ENCODE measurements at places on chromosomes 3 and 15.
A peak's percentile ranks its signal among the peaks of the same experiment; 100 is the strongest.

- no peak for DNase-seq
Observed at GRCh38 chr3:58251631-58252035, 14.0 kb downstream of the ABHD6 start.

DNA sequence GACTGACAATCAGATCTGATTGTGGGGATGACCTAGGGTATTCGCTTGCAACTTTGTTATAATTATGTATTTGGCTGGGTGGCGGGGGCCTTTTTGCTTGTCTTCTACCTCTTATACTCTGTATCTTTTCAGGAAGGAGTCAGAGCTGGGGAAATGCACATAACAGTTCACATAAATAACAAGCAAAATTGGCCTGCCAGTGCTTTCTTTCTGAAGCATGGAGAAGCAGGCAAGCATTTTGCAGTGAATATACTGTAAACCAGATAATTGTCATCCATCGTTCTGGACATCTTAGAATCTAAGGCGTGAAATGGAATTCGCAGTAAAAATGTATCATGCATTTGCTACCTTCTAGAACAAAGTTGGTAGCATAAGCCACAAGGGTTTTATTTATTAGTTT, 227.6 kb downstream of the CLSTN2 start:
- no peak for DNase-seq

DNA sequence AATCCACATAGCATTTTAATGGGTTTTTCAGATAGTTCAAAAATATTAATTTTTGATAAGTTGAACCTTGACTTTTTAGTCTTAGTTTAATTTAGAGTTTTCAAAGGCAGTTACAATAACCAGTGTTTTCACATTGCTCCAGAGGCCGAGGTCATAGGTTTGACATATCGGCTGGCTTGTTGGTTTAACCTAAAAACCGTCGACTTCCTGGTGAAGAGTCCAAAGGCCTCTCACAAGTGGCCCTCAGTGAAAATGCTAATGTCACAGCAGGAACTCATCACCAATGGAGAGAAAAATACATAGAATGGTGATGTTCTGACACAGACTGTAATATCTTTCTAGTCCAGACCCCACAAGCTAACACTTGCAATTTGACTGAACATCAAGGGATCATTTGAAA, 642.3 kb downstream of the PLOD2 start:
- DNase-seq = no peak

GRCh38 chr3:138408751-138409570, 25.5 kb upstream of the ESYT3 start:
- no peak for DNase-seq

DNA sequence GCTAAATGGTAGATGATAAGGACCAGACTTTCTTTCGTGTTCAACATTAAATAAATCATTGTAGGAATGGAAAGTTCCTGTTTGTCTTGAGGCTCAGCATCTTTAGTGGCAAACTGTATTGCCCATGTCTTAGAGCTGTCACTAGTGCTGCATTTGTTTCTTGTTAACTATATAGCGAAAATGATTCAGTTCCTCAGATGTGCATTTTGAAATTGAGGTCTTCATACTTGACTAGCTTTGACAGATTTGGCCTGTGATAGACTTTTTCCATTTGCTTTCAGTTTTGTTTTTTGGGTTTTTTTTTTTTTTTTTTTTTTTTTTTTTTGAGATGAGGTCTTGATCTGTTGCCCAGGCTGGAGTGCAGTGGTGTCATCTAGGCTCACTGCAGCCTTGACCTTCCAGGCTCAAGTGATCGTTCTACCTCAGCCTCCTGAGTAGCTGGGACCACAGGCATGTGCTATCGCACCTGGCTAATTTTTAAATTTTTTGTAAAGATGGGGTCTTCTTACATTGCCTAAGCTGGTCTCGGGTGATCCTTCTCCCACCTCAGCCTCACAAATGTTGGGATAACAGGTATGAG, 9.5 kb upstream of the RPLP1 start:
- DNase-seq = peak; percentile 70

- no peak for DNase-seq
Observed at GRCh38 chr3:62073038-62073437, 300.3 kb downstream of the FEZF2 start.

- no peak for DNase-seq
Observed at GRCh38 chr3:165158011-165158410, 38.2 kb downstream of the SLITRK3 start.

GRCh38 chr3:182683453-182683852, 109.9 kb upstream of the ATP11B start:
- no peak for DNase-seq

- DNase-seq = no peak
Observed at GRCh38 chr15:57149196-57149595, 227.1 kb upstream of the CGNL1 start.

DNA sequence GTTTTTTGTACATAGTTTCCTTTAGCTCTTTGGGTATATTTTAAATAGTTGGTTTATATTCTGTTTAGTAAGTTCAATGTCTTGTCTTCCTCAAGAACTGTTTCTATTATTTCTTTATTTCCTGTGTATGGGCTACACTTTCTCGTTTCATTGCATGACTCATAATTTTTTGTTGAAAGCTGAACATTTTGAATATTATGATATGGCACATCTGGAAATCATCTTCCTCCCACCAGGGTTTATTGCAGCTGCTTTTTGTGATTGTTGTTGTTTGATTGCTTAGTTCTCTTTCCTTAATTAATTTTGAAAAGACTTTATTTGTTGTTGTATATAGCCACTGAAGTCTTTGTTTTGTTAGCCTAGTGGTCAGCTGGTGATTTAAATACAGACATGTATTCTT, 43.8 kb downstream of the LSM3 start:
- no peak for DNase-seq

- peak; percentile 25 for DNase-seq
Observed at GRCh38 chr3:196219194-196219969, 3.0 kb downstream of the SLC51A start.

DNA sequence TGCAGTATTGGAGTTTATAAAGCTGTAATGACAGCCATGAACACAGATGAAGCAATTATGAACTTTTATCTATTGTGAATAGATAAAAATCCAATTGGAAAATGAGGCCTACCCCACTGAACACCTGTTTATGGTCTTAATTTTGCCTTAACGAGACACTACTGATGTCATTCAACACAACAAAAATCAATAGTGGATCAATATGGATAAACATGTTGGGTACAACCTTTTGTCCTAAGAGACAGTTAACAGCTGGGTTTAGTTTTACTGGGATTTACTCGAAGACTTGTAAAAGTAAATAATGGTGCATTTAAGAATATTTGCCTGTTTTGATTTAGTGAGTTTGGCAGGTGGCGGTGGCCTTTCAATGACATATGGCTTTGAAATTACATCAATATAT, 217.8 kb downstream of the NR1D2 start:
- DNase-seq = no peak

DNA sequence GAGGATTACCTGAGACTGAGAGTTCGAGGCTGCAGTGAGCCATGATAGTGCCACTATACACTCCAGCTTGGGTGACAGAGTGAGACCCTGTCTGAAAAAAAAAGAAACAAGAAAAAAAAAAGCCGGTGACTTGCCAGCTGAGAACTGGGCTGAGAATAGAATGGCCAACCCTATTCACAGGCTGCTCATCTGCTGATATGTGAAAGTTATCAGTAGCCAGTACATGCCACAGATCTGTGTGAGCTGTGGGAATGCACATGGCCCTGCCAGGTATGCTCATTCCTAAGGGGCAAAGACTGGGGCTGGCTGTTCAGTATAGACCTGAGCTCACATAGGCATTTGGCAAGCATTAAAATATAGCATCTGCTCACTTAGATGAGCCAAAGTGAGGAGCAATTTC, 30.9 kb downstream of the IL20RB start:
- no peak for DNase-seq

GRCh38 chr3:66144568-66145407, 76.0 kb upstream of the SLC25A26 start:
- DNase-seq = no peak

DNA sequence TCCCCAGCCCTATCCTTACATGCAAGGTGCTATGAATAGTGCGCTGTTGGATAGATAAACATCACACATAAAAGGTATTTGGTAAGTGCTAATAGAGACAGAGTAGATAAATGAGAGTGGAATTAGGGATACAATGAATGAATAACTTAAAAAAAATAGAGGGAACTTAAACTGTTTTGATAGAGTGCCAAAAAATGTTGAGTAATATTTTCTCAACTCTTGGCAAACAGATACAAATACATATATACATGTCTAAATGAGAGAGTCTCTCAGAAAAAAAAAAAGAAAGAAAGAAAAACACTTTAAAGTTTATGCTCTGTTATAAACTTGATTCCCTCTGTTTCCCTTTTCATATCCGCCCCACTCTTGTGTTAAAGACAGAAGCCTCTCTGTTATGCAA, 667.4 kb downstream of the ROBO2 start:
- no peak for DNase-seq

- no peak for DNase-seq
Observed at GRCh38 chr15:89828281-89829145, 13.9 kb upstream of the ANPEP start.

GRCh38 chr3:191401775-191402357, 59.1 kb upstream of the PYDC2 start:
- no peak for DNase-seq

DNA sequence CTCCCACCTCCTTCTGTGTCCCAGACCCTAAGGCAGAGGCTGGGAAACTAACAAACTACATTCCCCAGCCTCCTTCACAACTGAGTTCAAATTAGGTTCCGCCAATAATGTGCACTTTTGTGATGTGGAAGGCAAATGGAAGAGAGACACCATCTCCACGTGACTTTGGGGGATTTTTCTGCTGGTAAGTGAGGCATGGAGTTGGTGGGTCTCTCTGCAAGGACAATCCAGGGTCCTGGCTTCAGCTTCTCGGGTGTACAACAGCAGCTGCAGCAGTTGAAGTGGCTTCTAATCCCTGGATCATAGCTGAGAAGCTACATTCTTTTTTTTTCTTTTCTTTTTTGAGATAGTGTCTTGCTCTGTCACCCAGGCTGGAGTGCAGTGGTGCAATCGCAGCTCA, 58.9 kb upstream of the GATA2 start:
- DNase-seq = no peak

- no peak for DNase-seq
Observed at GRCh38 chr3:163364717-163365116, 1713.6 kb downstream of the SI start.

- no peak for DNase-seq
Observed at GRCh38 chr15:47872869-47873432, 155.6 kb downstream of the SEMA6D start.

- no peak for DNase-seq
Observed at GRCh38 chr3:187325632-187326031, 34.1 kb upstream of the MASP1 start.

DNA sequence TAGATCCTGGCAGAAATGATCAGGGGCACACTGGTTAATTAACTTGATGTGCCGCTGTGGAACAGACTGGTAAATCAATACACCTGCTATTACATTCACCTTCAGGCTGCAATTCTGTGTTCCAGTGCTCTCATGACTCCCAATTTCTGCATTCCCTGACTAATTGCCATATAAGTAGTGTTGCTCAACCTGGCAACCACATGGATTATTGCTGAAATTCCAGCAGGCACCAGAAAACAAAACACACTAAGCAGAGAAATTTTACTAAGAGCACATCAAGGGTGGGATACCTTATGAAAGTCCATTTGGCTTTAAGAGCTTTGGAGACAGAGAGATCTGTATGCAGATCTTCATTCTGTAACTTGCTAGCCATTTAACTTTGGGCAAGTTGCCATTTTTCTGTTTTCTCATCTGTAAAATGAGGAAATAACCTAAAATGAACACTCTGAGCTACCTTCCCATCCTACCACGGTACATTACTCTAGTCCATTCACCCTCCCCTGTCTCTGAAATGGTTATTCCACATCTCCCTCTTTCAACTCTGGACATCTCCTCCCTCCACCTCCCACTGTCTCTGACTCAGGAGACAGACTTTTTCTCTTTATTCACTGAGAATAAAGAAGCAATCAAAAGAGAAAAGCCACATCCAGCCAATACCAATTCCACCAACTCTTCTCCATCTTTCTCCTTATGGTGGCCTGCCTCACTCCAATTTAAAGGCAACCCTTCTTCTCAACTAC, 54.6 kb downstream of the STAC start:
- DNase-seq = no peak

GRCh38 chr15:98647026-98647773, 1.1 kb upstream of the IGF1R start:
- DNase-seq = peak; percentile 38

DNA sequence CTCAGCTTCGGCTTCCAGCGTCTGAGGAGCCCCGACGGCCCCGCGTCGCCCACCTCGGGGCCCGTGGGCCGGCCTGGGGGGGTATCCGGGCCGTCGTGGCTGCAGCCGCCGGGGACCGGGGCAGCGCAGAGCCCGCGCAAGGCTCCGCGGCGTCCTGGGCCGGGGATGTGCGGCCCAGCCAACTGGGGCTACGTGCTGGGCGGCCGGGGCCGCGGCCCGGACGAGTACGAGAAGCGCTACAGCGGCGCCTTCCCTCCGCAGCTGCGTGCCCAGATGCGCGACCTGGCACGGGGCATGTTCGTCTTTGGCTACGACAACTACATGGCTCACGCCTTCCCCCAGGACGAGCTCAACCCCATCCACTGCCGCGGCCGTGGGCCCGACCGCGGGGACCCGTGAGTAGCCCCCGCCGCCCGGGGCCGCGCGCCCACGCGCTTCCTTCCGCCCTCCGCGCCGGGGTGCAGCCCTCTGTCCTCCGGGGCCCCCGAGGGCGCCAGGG, 462 bp downstream of the EDEM1 start:
- peak; percentile 51 for DNase-seq

- no peak for DNase-seq
Observed at GRCh38 chr3:154795582-154795981, 284.5 kb upstream of the MME start.

GRCh38 chr15:100253640-100254039, 88.1 kb downstream of the ADAMTS17 start:
- no peak for DNase-seq

- DNase-seq = no peak
Observed at GRCh38 chr15:77612958-77613601, 19.6 kb downstream of the LINGO1 start.

DNA sequence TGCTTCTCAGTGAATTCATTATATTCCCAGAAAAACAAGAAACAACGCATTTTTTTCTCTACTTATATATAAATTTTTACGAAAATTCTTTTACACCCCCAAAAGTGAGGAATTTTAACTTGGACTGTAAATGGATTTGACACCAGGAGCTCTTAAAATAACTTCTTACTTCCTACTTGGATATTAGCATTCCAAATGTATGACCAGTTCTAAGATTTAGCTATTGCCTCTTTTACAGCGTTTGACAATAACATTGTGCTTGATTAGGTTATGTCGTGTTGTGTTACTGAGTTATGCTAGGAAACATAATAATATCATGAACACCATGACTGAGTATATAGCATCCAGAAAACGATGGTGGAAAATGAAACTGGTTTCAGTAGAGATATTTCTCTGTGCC, 177.0 kb downstream of the CNTN6 start:
- DNase-seq = no peak

GRCh38 chr3:138282836-138283235, 46.8 kb downstream of the NME9 start:
- DNase-seq = no peak

All from T-helper 2 cell (primary cell).